ENCODE measurements at places on chromosomes 11 and 22.

DNA sequence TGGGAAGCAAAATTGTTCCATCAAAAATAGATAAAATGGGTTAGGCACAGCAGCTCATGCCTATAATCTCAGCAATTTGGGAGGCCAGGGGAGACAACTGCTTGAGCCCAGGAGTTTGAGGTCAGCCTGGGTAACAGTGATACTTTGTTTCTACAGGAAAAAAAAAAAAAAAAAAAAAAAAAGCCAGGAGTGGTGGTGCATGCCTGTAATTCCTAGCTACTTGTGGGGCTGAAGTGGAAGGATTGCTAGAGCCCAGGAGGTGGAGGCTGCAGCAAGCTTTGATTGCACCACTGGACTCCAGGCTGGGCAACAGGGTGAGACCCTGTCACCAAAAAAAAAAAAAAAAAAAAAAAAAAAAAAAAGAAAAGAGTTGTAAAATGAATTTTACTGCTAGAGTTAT is 49.6 kb downstream of the KIF18A start:
- DNase-seq = no peak

- peak; percentile 5 for DNase-seq
Observed at GRCh38 chr22:40635940-40636379, 559 bp downstream of the MRTFA start.

DNA sequence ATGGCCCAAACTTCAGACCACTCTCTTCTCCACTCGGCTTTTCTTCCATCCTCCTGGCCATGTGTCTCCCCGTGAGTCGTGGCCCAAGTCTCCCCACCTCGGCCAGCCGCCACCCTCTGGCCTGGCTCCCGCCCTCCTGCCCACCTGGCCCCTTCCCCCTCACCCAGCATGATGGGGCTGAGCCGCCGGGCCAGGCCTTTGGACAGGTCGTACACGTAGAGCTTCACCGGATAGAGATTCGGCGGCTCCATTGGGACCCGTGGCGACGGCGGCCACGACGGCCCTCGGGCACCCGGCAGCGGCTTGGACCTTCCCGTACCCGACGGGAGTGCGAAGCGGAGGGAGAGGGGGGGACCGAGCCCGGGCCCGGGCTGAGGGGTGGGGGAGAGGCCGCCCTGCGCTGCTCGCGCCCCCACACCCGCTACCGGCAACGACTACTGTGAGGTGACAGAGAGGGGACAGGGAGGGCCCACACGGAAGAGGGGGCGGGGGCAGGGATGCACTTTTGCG is at the start of gene DESI1:
DESI1 (minus strand) TSS at position 455 of the 510 bp plus-strand sequence; CDS start at position 251, 204 bp downstream.
- no peak for DNase-seq

- DNase-seq = no peak
Observed at GRCh38 chr11:66322732-66323427, 6.0 kb upstream of the CD248 start.

DNA sequence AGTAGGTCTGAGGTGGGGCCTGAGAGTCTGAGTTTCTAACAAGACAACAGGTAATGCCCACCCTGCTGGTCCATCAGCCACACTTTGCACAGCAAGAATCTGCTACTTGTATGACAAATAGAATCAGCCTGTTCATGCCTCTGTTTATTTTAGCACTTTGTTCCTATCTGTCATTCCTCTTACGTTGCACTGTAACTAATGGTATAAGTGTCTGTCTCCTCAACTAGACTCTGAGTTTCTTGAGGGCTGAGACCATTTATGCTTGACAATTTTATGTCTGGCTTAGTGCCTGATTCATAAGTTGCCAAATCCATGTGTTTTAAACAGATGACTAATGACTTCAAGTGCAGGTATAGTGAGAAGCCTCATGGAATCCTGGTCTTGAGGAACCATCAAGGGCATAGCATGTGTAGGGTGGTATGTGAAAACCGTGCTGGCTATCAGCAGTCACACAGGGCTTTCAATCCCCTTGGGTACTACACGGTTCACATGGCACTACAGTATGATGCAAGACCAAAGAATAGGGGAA is 209.7 kb downstream of the C11orf91 start:
- DNase-seq = no peak

DNA sequence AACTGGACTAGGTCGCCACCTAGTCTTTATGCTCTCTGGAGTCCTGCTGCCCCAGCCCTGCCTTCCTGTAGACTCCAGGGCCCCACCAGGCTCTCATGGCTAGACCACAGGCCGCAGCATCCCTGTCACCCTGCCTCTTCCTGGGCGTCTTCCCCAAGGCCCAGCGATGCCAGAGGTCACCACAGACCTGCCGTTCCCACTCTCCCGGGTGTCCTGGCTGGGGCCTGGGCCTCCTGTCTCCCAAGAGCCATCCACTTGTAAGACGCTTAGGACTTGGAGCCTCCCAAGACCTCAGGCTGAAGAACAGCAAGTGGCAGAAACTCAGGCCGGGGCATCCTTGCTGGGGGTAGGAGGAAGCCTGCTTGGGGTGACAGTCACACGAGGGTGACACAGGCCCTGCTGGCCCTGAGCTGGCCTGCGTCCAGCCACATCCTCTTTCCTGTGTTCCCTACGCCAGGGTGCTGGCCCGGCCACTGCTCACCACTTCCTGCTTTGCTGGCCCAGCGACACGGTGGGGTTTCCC is 2.0 kb upstream of the TCIRG1 start:
- DNase-seq = no peak

- DNase-seq = no peak
Observed at GRCh38 chr11:35413598-35413997, 5.8 kb downstream of the SLC1A2 start.

GRCh38 chr11:11580841-11581411 is 40.9 kb downstream of the GALNT18 start:
- DNase-seq = no peak

- DNase-seq = no peak
Observed at GRCh38 chr11:100793525-100793924, 106.4 kb downstream of the ARHGAP42 start.

DNA sequence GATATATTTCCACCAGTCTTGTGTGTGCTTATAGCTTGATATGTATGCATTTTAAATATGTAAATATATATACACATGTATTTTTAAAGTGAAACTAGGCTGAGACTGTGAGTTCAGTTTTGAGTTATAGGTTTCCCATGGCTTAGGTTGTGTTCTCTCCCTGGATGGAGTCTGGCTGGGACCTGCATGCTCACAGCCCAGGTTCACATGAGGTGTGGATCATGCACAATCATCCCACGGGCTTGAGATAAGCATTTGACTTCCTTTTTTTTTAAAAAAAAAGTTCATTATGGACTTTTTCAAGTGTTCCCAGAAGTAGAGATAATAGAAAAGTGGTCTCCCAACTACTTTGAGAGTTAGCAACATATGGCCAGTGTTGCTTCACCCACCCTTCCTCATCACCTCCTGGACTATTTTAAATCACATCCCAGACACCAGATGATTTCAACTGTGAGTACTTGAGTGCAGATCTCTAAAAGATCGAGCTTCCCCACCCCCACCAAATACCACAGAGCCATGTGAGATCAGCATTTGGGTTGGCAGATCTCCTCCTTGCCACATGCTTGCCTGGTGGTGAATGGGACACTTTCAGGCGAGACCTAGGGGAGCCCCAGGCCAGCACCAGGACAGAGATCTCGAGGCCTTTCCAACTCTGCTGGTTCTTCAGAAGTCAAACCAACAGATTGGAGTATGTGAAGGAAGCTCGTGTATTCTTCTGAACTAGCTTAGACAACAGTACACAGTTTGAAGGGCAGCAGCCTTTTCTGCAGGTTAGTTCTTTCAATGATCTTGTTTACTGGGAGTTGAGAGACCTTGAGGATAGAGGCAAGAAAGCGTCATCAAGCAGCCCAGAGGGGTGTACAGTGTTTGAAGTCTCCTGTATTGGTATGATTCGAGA is 15.9 kb downstream of the MED15 start:
- no peak for DNase-seq

GRCh38 chr22:47393191-47393590 is 630.7 kb downstream of the TBC1D22A start:
- no peak for DNase-seq

All from activated T-cell treated with anti-CD3 and anti-CD28 coated beads for 1 hour (primary cell).